ENCODE measurements at places on chromosomes 11 and 22.
A peak's percentile ranks its signal among the peaks of the same experiment; 100 is the strongest.

DNA sequence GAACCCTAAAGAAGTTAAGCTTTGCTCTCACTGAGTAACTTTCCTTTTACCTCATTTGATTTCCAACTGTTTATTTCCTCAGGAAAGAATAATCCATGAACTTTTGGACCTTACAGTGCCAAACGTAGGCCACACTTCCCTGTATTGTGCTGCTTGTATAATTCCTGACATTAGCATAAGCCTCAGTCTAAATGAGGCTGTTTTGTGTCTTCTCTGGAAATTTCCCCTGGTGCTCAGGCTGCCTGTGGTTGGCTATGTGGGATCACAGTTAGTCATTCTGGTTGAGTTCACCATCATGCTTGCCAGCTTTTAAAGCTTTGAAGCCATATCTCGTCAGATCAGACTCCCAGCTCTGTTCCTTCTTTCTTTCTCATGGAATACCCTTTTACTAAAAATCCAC is 107.0 kb downstream of the FAM76B start:
- no peak for DNase-seq

DNA sequence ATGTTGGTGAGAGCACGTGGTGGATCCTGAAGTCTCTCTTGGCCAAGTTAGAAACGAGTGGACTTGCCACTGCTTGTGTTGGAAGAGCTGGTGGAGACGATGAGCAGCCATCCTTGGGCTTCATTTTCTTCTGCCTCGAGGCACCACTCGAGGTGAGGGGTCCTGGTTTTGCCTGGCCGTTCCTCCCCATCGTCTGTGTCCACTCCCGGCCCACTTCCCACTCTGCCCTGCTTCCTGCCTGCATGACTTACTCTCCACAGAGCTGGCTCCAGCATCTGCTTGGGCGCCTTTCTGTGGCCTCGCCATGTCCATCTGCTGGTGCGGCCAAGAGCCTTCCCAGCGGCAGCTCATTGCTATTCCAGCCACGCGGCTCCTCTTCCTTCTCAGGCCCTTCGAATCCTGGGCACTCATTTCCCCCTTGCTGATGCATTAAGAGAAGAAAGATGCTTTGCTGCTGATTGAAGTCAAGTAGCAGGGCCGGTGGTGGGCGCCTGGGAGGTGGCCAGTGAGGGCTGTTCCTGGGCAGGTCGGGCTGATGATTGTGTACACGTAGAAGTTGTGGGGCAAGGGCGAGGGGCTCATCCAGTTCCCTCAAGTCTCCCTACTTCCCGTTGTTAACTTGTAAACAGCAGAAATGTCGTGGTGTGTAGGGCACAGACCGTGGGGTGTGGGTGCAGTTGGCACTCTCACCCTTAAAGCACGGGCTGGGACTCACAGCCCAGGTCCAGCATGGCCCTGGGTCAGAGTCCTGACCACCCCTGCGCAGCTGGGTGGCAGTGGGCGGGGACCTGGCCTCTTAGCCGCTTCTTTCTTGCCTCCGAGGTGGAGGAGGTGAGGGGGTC is 292.0 kb downstream of the TBC1D22A start:
- DNase-seq, result no peak

GRCh38 chr11:931385-931784 is 5.7 kb downstream of the AP2A2 start:
- no peak for DNase-seq

GRCh38 chr11:70297341-70297740 is 26.9 kb downstream of the PPFIA1 start:
- no peak for DNase-seq

GRCh38 chr22:30245181-30245984 is 1.2 kb downstream of the LIF start:
- DNase-seq, result no peak

DNA sequence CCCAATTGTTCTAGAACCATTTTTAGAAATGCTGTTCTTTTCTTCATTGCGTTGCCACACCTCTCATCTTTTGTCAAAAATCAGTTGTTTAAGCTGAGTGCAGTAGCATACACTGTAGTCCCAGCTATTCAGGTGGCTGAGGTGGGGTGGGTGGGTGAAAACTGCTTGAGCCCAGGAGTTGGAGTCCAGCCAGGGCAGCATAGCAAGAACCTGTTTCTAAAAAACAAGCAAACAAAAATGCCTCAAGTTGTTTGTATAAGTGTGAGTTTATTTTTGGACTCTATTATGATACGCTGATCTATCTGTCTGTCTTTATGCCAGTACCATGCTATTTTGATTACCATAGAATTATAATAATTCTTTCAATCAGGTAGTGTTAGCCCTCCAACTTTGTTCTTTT is 62.5 kb upstream of the RRM1 start:
- no peak for DNase-seq

DNA sequence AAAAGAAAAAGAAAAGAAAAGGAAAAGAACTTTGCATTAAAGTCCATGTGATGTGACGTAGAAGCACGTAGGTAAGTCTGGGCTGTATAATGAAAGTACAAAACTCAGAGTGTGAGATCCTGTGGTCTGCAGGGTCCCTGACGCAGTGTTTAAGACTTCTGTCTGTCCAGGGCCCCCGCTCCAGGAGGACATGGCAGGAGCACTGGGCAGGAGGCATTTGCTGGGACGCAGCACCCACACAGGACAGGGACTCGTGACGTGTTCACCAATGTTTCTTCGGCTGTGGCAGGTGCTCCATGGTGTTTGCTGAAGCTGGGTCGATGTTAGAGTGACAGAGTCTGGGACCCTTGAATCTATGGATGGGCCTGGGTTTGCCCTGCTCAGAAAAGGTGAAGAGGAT is 348.1 kb downstream of the BRD1 start:
- DNase-seq, result no peak

DNA sequence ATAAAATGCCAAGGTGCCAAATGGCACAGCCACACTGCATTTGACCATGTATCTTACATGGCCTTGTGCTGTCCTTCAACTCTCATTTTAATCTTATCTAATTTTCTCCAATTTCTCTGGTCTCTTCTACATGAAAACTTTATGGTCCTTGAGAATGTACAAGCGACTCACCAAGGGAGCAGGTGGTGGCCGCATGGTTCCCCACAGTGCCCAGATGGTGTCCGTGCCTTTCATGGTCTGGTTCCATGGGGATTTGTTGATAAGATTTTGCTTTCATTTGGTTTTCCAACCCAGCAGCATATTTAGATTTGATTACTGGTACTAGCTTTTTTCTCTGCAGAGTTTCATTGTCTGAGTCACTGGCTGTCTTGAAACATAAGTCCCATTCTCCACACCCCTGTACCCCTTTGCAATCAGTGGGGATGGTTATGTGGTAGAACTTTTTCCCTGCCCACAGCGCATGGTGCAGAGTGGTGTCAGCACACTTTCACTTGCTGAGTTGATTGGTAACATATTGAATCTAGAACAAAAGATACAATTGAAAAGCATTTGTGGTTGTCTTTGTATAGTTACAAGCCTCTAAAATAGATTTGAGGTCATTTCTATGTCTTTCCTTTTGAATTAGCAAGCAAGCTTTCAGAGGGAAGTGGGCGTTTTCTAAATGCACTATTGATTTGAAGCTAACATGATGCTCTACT is 24.1 kb downstream of the ZNRF3 start:
- no peak for DNase-seq

GRCh38 chr22:35491908-35492380 is 48.7 kb upstream of the RASD2 start:
- DNase-seq, result no peak

DNA sequence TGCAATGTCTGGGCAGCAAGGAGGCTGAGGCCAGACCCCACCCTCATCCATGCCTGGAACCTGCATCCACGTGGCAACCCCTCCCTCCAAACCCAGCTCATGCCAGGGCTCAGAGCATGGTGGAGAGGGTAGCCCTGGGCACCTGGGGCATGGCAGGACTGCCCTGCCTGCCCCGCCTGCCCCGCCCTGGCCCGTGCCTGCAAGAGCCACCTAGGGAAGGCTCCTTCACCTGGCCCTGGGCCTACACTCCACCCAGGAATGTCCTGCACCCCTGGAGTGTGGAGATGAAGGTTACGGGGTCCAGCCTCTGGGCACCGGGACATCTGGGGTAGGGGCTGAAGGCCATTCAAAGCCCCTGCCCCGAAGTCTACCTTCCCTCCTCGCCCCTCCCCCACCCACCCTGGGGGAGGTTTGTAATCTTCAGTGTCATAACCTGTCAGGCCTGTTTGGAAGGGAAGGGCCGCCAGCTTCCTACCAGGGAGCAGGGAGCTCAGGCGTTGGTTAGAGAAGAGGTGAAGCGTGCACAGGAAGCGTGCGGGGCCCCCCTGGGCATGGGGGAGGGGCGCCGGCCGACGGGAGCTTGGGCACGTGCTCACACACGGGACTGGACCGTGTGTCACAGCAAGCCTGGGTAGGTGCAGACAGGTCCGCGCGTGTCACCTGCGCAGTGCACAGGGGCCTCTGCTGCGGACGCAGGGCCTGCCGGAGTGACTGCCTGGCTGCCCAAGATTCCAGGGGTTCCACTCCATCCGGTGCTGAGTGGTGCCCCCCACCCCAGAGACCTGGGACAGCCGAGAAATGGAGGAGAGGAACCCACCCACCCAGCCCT is 30.7 kb upstream of the TH start:
- no peak for DNase-seq

- no peak for DNase-seq
These were observed 35.0 kb downstream of the SLCO2B1 start for GRCh38 chr11:75185866-75186265.

- DNase-seq, result peak; percentile 16
These were observed 583 bp downstream of the TAF1D start for GRCh38 chr11:93740730-93741093.

DNA sequence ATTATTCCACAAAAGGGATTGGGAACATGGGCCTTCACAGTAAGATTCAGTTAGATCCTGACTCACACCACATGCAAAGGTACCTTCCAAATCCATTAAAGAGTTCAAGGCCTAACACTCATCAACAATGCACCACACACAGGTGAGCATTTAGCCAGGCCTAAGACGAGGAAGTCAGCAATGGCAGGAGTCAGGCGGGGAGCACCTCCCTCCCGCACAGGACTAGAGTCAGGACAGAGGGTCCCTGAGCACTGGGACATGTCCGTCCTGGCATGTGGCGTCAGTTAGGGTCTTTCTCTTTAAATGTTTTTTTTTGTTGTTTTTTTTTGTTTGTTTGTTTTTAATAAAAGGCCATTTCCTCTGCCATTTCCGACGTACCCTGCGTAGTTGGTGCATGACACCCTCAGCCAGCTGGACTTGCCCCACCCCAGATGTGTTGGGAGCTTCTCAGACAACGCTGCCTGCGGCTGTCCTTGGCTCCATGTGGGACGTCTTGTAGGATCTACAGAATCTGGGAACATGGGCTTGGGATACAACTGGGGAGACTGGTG is 1458.6 kb downstream of the BRD1 start:
- no peak for DNase-seq

DNA sequence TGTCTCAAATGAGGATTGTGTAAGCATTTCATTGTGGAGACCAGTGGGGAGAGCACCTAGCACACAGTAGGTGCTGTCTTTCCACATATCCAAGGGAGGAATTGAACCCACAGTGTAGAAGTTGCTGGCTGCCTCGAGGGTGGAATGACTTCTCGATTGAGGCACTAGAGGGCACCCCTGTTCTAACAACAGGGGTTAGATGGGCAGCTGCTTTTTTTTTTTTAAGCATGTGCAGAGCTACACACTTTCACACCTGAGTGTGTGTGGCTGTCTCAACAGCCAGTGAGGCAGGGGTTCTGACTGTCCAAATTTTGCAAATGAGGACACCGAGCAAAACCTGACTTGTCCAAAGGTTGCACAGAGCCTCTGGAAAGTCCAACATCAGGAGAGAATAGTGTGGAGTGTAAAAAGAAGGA is 118.2 kb upstream of the CRYBB3 start:
- DNase-seq, result no peak

DNA sequence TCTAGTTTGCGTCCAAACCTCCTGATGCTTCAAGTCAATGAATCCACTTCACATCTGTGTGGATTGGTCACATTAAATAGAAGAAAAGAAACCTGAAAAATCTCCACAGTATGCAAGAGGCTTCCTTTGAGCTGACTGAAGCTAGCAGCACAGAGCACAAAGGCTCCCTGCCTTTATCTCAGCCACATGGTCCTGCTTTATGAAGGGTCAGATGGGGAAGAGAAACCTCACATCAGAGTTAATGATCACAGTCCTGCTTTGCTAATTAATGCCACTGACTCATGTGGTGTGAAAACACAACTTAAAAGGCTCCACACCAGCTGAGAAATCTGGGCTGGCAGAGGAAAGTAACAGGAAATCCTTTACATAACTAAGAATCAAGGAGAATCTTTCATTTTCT is 1291.0 kb downstream of the LRRC4C start:
- DNase-seq, result no peak

DNA sequence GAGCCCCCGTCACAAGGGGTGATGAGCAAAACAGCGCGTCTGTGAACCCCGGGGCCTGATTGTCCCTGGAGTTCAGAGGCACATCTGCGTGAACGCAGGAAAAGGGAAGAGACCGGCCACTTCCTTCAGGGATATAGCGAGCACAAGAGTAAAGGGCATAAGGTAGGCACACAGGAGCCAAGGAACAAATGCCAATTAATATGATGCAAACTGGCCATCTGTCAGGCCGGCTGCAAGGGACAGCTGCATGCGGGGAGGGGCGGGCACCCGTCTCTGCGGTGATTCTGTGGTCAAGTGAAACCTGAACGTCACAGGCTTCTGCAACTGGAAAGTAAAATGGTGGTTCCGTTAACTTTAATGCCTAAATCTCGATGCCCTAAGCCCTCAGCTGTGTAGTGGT is 64.7 kb downstream of the TRIM29 start:
- DNase-seq, result no peak

GRCh38 chr22:37906364-37907008 is 389 bp downstream of the MICALL1 start:
- DNase-seq, result no peak

DNA sequence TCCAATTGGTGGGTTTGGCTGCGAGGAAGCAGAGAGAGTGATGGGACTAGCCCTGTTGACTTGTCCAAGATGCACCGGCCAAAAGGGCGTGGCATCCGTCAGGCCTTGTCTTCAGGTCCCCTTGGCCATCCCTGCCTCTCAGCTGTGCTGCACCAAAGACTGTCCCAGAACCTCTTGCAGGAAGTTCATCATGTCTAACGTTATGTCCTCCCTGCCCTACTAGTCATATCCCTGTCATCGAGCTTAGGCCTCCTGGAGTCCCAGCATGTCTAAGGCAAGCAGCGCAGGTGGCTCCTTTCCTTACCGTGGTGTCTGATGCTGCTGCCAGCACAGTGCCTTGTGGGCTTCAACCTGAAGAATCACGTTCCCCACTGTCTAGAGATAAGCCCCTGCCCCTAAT is 51.2 kb downstream of the NECTIN1 start:
- no peak for DNase-seq

- DNase-seq, result no peak
These were observed 2.8 kb downstream of the WT1 start for GRCh38 chr11:32432565-32432964.

DNA sequence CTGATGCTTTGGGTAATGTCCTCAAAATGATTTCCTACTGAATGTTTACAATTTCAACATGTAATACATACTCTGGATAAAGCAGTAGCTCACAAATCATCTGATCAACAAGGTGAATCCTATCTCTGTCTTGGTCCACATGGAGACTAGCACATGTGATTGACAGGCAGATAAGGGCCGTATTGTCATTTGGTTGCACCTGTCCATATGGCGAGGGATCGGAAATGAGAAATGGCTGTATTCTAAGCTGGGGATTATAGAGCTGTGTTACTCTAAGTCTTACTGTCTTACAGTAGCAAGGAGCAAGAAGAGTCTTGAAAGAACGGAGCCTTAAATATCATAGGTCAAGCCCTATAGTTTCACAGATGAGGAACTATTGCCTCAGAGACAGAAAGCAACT is 55.7 kb downstream of the APIP start:
- DNase-seq, result no peak

- no peak for DNase-seq
These were observed 59.2 kb downstream of the MYO7A start for GRCh38 chr11:77187111-77187750.

Measured in AG09309 (cell line).